CD4-positive, alpha-beta T cell (primary cell): ENCODE measurements at places on chromosomes 3 and 15. TPM values are rescaled to one million over a fixed set of nuclear protein-coding genes. Genes with fewer than 3 reads are reported as not detected.

IL5RA gene
- 0.99 TPM for total RNA-seq

GNAT1 gene
- total RNA-seq, result 0.11 TPM

ZBED2 gene
- 0.11 TPM for total RNA-seq

MKRN3 gene
- total RNA-seq, result 3.1 TPM

SUSD5 gene
- total RNA-seq, result not detected

FBXW12 gene
- not detected for total RNA-seq

HPS3 gene
- total RNA-seq, result 5.5 TPM

NAALADL2 gene
- total RNA-seq, result 1.2 TPM

SLC2A2 gene
- not detected for total RNA-seq

ATP2C1 gene
- 40.9 TPM for total RNA-seq

ADAMTS9 gene
- not detected for total RNA-seq

ENTPD3 gene
- total RNA-seq, result not detected

HRG gene
- not detected for total RNA-seq

ITIH1 gene
- total RNA-seq, result not detected

PLAAT1 gene
- total RNA-seq, result not detected

RHCG gene
- not detected for total RNA-seq

GOLGA6B gene
- 0.22 TPM for total RNA-seq

TRNT1 gene
- total RNA-seq, result 25.8 TPM

CELSR3 gene
- total RNA-seq, result 4.9 TPM

MBD4 gene
- 63.9 TPM for total RNA-seq

FETUB gene
- total RNA-seq, result not detected

ROPN1 gene
- not detected for total RNA-seq

PCSK6 gene
- 0.28 TPM for total RNA-seq

TRPM1 gene
- not detected for total RNA-seq

ST8SIA2 gene
- not detected for total RNA-seq

GOLGA8T gene
- total RNA-seq, result not detected
